ENCODE measurements at places on chromosomes 3 and 15.

GRCh38 chr3:142943870-142944269 is 19.6 kb downstream of the PAQR9 start:
- DNase-seq, result no peak

- DNase-seq, result no peak
Observed at GRCh38 chr3:188126934-188127333, 27.0 kb upstream of the LPP start.

GRCh38 chr3:151863611-151864010 is 9.8 kb upstream of the SUCNR1 start:
- DNase-seq, result no peak

DNA sequence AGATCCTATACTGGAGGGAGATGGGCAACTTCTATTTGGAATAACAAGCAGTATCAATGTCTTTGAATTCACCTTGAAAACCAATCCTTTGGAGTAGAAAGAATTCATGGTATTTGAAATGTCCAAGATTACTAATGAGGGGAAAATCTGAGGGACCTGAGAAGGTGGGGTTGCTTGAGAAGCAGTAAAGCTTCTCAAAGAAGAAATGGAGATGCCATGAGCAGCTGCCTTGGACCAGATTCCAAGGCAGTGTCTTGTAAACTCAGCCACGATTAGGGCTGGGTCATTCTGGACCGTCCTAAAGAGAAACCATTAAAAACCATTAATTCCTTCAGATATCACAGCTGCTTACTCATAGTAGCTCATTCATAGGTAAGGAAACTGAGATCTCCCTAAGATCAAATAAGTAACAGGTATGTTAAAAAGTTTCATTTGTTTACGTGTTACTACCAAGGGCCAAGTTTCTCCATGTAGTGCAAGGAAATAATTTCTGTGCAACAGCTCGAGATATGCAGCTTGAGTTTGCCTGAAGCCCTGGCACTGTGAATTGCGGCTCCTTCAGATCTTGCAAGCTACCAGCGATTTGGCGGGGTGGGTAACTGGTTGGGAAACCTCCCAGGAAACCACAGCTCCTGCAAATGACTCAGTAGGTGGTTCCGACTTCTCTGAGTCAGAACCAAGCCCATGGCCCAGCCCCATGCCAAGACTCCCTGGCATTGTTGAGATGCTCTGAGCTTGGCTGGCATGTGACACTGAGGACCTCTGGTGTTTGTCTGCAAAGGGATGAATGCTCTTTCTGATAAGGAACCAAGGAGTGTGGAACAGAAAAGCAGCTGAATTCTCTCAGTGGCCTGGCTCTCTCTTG is 296.8 kb downstream of the RORA start:
- peak; percentile 84 for DNase-seq

- DNase-seq, result peak; percentile 53
Observed at GRCh38 chr15:74201710-74202420, 722 bp downstream of the STRA6 start.

DNA sequence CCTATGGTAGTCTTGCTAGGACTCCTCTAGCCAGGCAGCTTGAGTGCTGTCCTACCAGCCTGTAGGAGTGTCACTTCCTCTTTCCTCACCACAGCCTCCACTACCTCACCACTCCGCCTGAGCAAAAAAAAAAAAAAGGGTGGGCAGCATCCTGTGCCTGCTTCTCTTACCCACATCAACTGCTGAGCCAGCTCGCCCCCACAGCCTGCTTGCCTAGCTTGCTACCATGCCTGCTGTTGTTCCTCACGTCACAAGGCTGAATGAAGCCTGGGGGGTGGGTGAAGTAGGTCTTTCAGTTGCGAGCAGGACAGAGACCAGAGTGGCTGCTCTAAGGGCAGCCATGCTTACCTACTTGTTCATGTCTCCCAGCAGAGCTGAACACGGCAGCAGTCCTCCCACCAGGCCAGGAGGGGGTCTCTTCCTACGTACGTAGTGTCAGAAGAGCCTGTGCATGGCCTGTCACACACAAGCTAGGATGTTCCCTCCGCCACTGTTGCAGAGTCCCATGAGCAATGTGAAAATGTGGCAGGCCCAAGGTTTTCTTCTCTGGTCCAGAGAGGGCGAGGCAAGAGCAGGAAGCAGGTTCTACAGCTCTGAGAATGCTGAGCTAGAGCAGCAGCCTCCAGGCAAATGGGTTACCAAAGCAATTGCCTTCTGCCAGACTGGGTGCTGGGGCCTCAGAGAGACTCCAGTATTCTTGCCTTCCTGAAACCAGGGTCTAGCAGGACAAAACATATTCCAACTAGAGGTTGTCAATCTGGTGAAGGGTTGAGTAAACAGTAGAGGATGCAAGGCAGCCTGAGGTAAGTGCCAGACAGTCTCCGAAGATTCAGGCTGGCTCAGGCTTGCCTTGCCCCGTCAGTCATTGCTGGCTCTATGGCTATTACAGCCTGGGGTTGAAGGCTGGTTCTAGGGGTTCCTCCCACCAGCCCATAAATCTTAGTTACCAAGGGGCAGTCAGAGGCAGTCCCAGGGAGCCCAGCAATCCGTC is 8.1 kb downstream of the PPM1M start:
- DNase-seq, result peak; percentile 28

DNA sequence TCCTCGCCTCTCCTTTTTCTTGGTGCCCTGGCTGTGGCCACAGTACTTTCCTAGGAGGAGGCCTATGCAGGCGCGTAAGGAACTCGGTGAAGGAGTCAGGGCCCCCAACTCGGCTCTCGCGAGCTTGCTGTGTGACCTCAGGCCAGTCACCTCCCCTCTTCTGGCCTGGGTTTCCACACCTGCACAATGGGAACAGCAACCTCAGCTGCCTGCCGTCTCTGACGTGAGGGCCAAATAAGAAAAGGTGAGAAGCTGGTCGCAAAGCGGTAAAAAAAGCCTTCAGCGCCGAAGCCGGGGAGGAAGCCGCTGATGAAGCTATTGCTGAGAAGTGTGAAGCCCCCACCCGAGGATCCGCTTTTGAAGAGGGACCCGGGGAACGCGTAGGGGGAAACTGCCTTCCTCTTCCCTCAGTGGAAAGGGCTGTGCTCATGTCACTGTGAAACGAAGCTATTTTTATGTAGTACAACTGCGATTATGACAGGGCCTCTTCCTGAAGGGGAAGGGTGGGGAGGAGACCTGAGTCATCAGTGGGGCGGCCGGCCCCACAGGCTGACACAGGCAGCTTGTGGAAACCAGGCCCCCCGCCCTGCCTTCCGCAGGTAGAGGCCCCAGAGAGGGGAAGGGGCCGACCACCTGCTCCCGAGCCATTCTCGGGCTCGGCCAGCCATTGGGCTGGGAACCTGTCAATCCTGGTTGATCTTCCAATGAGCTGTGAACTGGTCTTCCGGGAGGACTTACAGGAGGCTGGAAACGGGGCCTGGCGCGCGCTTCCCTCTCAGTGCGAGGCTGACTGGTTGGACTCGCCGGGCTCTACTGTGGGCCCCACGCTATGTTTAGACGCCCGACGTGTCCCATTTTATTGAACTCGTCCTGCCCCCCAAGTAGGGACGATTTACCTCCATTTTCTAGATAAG is 18.0 kb upstream of the ANKDD1A start:
- DNase-seq, result peak; percentile 97

GRCh38 chr3:196792771-196793170 is 53.1 kb downstream of the PAK2 start:
- peak; percentile 76 for DNase-seq

- no peak for DNase-seq
Observed at GRCh38 chr3:146801492-146801891, 196.3 kb upstream of the PLSCR5 start.
